CD4-positive, alpha-beta T cell treated with Interleukin-15 for 1 hour (primary cell): ENCODE measurements at places on chromosomes 2 and 18.

DNA sequence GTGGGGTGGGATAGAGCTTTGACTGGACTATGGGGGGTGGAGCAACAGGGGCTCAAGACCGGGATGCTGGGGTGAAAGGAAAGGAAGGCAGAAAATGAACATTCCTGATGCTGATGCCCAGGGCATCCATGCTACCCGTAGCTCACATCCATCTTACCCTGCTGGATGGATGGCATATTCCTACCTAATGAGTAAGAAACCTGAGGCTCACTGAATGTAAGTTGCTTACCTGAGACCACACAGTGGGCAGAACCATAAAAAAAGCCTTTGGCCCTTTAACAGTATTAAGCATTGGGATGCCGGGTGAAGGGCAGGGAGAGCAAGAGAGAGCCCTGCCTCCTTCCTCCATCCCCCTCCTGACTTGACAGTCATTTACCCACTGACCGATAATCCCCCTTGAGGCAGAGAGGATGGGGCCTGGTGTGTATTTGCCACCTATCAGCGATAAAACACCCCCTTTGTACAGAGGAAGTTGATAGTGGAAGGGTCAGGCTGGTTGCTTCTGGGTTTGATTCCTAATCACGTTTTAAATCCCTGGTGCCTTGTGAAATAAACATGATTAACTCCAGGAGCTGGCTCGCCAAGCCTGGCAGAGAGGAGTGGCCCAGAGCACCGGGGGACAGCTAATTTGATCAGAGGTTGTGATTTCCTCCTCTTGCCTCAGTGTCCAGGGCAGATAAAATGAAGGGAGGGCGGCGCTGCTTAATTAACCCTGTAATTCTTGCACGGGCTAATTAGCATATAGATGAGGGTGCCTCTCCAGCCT lies 105.9 kb upstream of the HS6ST1 start:
- no peak for DNase-seq

DNA sequence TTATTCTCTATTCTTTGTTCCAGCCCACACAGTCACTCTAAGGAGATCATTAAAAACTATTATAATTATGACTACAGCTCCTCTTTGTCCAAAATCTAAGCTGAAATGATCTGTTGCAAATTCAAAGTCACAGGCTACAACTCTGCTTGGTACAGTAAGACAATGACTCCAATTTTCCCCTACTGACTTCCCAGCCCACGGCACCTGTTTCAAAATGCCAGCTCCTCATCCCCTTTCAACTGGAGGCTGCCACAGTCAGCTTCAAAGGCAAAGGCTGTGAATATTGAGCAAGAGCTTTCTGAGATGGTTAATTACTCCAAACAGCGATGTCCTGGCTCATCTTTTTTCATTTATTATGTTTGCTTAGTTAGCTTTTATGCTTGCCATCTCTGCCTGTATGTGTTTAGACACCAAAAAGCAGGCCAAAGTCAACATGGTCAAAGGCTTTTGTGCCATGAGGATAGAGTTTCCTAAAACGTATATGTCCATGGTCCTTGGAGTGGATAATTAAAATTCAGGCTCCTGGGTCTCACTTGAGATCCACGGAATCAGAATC lies 141.1 kb downstream of the DOCK10 start:
- no peak for DNase-seq

DNA sequence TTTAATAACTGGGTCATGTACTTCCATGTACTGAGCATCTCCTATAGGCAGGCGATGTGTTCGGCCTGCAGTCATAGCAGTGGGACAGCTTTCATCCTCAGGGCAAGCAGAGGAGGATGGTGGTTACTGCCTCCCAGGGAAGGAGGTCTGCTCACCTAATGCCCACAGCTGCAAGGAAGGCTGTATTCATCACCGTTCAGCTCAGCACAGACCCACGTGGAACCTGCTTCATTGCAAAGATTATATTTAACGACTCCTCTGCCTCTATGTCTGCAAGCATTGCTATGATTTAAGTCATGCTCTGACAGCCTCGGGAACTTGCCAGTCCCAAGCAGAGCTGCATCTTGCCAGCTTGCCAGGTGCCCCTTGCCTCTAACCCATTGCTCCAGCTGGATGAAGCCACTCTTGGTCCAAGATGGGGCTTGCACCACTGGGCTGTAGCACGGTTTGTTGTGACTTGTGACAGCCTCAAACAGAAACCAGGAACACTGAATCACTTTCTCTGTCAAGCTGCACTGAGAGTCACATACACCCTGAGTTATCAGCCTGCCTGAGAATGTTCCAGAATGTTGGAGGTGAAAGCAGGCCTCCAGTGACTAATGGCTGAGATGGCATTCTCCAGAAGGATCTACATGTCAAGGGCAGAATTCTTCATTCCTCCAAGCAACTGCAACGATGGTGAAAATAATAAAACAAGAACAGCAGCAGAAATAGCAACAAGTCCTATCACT lies 651.1 kb upstream of the ID2 start:
- no peak for DNase-seq

DNA sequence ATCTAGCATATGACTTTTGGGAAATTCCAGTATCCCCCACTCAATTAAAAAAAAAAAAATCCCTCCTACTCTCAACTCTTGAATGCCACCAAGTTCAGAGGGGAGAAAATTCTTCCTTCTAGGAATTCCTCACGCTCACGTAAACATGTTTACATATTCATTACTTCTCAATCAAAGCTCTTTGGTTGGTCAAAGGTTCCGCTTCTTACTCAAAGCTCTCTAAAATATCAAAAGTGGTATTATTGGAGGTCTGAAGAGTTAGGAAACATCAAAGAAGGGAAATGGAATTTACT lies 4.1 kb downstream of the DOCK10 start:
- no peak for DNase-seq

GRCh38 chr18:63387861-63388260 lies 20.9 kb upstream of the KDSR start:
- DNase-seq = no peak
